Fibroblast of skin of scalp (primary cell): ENCODE measurements at places on chromosomes 5 and 9.

- no peak for DNase-seq
These were observed 524.5 kb upstream of the CLINT1 start for GRCh38 chr5:158383486-158383885.

DNA sequence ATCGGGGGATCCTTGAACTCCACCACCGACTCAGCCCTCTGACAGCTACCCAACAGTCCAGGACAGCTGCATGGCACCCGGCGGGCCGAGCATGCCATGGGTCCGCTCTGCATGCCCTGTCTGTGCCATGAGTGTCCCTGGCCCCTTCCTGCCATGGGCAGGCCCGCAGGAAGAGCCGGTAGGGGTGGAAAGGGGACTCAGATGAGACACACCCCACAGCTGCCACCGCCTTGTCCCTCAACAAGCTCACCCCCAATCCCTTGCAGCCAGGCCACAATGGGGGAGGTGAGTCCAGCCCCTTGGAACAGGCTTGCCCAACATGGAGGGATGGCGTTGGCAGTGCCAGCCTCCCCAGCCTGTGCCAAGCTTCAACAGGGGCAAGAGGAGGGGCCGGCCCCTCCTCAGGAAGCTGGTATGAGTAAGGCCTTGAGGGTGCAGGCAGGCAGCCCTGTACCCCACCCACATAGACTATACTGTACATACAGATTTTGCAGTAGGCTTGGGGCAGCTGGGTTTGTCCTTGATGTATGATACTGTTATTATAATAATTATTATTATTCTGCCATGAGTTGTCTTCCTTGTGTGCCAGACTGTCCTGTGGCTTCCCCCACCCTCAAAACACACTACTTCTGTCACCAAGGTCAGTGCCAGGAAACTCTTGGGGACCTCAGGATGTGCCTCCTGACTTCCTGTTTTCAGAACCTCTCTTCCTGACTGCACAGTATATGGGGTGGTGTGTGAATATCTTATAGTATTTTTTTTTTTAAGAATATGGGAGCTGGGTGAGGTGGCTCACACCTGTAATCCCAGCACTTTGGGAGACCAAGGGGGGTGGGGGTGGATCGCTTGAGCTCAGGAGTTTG lies 12.0 kb upstream of the SLC34A1 start:
- no peak for DNase-seq

GRCh38 chr5:4387290-4387689 lies 752.8 kb upstream of the ADAMTS16 start:
- DNase-seq = peak; percentile 72

GRCh38 chr5:127440831-127441230 lies 76.6 kb upstream of the PRRC1 start:
- peak; percentile 45 for DNase-seq

DNA sequence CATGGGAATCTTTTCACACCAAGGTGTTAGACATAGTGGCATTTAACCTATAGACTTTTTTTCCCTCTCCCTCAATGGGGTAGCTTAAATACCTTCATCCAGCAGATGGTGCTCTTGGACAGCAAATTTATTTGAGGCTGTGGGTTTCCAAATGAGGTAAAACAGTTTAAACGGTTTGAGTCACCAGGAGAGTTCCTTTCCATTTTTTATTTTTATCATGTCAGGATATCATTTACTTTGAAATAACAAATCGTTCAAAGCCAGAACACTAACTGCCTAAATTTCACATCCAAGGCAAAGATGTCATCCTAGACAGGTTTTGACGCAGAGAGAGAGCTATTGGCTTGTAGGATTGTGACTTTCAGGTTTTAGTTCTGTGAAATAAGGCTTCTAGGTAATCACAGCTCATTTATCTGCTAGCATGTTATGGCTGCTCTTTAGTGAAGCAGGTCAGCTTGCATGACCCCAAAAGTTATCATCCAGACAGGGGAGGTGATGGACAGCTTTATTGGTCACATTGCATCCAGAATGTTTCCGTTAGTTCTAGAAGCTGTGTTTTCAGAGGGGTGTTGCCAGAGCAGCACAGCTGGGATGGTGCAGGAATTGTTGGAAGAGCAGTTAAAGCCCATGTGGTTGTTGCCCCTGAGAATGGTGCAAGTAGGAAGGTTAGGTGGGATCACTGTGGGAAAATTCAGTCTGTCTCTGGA lies 69.8 kb downstream of the KDM4C start:
- peak; percentile 47 for DNase-seq

DNA sequence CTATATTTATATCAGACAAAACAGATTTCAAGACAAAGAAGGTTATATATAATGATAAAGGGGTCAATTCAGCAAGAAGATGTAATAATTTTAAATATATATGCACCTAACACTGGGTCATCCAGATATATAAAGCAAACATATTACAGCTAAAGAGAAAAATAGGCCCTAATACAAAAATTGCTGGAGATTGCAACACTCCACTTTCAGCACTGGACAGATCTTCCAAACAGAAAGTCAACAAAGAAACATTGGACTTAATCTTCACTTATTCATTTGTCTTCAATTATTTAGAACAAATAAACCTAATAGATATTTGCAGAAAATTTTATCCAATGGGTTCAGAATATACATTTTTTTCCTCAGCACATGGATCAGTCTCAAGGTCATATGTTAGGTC lies 45.8 kb downstream of the MEIKIN start:
- no peak for DNase-seq

GRCh38 chr5:171524466-171524865 lies 105.0 kb downstream of the FGF18 start:
- DNase-seq = no peak

DNA sequence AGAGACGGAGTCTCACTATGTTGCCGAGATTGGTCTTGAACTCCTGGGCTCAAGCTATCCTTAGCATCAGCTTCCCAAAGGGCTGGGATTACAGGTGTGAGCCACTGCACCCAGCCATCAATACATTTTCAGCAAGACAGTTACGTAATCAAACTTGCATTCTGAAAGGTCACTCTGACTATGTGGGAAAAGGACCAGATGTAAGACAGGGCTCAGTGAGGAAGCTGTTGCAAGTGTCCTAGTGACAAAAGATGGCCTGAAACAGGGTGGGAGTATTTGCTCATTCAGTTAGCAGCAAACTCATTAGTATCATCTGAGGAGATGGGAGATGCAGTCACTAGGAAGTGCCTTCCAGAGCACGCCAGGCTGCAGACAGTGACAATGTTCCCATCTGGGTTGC lies 16.9 kb downstream of the MED27 start:
- DNase-seq = no peak

DNA sequence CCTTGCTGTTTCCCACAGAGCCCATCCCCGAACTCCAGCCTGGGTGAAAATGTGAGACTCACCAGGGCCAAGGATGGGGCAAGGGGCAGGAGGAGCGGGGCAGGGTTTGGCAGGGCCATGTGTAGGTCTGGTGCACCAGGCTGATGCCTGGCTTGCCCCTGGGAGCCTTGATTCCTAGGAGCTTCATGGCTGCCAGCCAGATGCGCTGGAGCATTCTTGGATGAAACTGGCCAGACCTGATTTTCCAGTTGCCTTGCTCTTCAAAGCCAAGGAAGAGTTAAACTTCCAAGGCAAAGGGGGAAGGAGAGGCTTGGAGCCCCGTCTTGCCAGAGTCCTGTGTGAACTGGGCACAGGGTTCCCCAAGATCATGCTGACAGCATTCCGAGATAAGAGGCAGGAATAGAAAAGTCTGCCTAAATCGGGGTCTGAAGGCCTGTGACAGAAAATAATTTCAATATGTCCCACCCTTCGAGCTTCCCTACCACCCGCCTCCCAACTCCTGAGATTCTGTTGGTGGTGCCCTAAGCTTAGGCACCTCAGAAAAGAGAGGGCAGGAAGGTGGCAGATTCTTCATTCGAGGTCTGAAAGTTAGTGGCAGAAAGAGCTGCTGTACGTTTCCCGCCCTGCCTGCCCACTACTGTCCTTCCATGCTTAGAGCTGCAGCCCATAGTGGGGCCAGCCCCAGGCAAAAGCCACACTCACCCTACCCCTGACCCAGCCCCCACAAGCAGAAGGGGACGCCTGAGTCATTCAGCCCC lies 20.4 kb downstream of the FAT2 start:
- DNase-seq = no peak

- no peak for DNase-seq
These were observed 13.8 kb upstream of the ANXA1 start for GRCh38 chr9:73137914-73138313.

DNA sequence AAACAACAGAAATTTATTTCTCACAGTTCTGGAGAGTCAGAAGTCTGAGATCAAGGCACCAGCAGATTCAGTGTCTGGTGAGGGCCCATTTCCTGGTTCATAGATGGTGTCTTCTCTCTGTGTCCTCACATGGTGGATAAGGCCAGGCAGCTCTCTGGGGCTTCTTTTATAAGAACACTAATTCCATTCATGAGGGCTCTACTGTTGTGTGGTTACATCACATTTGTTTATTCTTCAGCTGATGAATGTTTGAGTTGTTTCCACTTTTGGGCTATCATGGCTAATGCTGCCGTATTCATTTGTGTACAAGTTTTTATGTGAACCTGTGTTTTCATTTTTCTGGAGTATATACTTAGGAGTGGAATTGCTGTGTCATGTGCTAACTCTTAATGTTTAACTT lies 35.2 kb downstream of the DDX4 start:
- no peak for DNase-seq

GRCh38 chr5:88736494-88736893 lies 146.5 kb downstream of the MEF2C start:
- DNase-seq = no peak

GRCh38 chr9:89598363-89598713 lies 6.5 kb upstream of the GADD45G start:
- no peak for DNase-seq

DNA sequence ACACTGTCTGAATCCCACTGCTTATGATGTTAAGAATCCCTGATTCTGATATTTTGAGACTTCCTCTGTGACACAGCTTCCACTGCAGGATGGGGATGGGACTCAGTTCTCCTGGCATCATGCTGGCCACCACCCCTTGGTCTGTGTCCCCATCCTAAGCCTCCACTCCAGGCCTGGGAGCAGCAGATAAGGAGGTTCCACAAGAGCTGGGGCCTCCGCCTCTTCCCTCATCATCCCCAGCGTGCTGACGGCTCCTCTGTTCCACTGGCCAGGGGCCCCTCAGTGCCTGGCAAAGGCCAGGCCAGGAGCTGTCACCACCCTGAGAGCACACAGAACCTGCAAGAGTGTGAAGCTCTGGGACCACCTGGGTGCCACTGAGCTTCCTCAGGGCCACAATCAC lies 40.6 kb downstream of the CAMK2A start:
- no peak for DNase-seq

GRCh38 chr9:123686131-123686828 lies 243.6 kb downstream of the DENND1A start:
- peak; percentile 70 for DNase-seq

DNA sequence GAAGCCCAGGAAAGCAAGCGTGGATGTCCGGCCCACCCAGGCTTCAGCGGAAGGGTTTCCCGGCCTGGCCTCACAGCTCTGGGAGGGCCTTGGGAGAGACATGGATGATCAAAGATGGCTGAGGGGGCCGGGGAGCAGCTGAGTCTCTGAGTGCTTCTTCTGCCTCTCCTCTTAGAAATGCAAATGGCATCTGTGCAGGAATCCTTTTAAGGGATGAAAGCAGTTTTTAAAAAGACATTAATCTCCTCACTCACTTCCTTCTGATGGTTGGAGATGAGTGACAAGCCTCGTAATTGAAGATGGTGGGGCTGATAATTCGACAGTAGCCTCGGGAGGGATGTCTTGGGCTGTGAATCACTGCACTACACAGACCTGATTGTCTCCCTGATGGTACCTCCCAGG lies 24.3 kb upstream of the PITX1 start:
- DNase-seq = no peak

GRCh38 chr9:19464764-19465585 lies 56.2 kb downstream of the ACER2 start:
- DNase-seq = peak; percentile 71

DNA sequence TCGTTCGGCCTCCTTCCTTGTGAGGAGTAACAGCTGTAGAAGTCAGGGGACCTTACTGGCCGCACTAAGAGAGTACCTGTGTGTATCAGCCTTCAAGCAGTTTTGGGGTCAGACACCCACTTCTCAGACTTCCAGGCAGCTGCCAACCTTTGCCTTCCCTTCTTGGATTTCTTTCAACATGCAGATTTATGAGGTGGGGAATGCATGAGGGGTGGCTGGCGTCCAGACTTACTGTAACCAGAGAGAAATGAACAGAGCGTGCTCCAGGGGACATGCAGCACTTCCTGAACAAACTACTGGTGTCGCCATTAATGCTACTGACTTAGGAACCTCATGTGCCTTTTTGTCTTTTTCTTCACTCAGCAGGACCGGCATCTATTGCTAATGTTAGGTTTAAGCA lies 46.7 kb downstream of the INSYN2B start:
- DNase-seq = no peak

DNA sequence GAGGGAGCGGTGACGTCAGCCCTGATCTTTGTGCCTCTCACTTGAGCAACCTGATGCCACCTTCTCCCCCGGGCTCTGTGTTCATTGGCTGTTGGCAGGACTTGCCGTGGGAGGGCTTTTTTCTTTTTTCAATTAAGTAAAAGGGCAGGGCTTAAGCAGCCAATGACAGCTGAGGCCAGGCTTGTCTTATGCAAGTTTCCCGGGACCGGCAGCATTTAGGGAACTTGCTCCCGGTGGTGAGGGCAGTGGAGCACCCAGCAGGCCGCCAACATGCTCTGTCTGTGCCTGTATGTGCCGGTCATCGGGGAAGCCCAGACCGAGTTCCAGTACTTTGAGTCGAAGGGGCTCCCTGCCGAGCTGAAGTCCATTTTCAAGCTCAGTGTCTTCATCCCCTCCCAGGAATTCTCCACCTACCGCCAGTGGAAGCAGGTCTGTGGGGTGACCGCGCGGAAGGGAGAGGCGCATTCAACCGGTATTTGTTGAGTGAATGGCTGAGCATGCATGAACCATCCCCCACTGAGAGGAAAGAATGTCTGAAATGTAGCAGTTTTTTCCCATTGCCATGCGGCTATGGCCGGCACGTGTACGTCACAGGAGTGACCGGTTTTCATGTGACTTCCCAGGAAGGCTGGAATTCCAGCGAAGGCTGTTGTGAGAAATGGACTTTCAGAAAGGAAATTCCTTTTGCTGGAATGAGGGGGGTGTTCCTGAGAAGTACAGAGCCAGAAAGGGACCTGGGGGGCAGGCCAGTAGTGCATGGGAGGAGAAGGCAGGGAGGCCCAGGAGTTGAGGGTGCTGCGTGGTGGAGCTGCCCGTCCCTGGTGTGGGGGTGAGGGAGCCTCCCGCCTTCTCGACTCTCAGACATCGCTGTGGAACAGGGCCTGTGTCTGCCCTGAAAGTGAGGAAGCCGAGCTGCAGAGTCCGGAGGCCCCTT lies 29.0 kb downstream of the PTGES2 start:
- DNase-seq = peak; percentile 98
